Stimulated activated CD8-positive, alpha-beta memory T cell treated with anti-CD3 and anti-CD28 coated beads, Interleukin-15, amount 100 ng/mL, for 24 hours (primary cell): ENCODE measurements at places on chromosomes 6 and 20.

GRCh38 chr20:38764567-38765318 is 16.5 kb downstream of the ACTR5 start:
- no peak for DNase-seq

GRCh38 chr6:79435746-79436145 is 101.5 kb downstream of the LCA5 start:
- no peak for DNase-seq

- no peak for DNase-seq
Measured at GRCh38 chr6:111585241-111585973, 20.3 kb downstream of the TRAF3IP2 start.

- no peak for DNase-seq
Measured at GRCh38 chr6:91213229-91213901, 626.5 kb upstream of the MAP3K7 start.
